ENCODE measurements at places on chromosomes 13 and 19. TPM values are rescaled to one million over a fixed set of nuclear protein-coding genes. Genes with fewer than 3 reads are reported as not detected.

Gene SLC10A2
- total RNA-seq, result not detected

Gene ARHGAP33
- 5.0 TPM for total RNA-seq

- no peak for DNase-seq
Measured at GRCh38 chr13:76861859-76862258, 24.3 kb downstream of the KCTD12 start.

DNA sequence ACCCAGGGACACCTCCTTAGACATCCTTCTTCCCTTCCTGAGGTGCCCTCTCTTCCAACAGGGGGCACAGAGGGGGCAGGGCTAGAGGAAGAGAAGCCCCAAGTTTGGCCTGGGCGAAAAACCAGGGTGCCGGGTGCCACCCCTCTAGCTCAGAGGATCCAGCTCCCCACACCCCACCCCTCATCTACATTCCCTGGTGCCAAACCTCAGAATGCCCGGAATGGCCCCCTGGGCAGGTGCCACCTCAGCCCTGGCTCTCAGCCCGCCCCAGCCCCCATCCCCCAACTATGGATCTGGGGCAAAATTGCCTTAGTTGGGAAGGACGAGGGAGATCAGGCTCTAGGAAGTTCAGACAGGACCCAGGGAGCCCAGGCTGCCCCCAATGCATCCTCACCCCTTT, 2.0 kb downstream of the CNN1 start:
- DNase-seq, result no peak

- DNase-seq, result no peak
Measured at GRCh38 chr19:55857149-55857548, 20.8 kb downstream of the NLRP4 start.

Data from glomerular endothelial cell (primary cell).